ENCODE measurements at places on chromosomes 7 and 10.

GRCh38 chr7:131108212-131108940 is 219.3 kb upstream of the MKLN1 start:
- peak; percentile 24 for DNase-seq

GRCh38 chr7:123125231-123125630 is 74.5 kb downstream of the SLC13A1 start:
- DNase-seq: no peak

- no peak for DNase-seq
Observed at GRCh38 chr7:22726907-22727713, at the start of gene IL6. Gene IL6, plus strand, starts transcription at chr7:22727200. Its CDS starts 63 bp downstream, at chr7:22727263.

DNA sequence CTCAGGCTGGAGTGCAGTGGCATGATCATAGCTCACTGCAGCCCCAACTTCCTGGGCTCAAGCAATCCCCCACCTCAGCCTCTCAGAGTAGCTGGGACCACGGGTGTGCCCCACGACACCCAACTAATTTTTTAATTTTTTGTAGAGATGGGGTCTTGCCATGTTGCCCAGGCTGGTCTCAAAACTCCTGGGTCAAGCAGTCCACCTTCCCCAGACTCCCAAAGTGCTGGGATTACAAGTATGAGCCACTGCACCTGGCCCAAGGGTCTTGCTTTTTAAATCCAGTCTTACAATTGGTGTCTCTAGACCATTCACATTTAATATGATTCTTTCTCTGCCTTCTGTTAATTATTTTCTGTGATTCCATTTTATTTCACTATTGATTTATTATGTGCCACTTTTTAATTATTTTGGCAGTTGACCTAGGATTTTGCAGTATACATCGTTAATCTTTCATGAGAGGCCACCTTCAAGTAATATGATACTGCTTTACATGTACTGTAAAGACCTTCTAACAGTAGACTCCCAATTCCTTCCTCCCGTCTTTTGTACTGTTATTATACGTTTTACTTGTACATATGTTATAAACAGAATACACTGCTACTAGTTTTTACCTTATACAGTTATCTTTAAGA is 18.7 kb downstream of the MMP21 start:
- DNase-seq: no peak

DNA sequence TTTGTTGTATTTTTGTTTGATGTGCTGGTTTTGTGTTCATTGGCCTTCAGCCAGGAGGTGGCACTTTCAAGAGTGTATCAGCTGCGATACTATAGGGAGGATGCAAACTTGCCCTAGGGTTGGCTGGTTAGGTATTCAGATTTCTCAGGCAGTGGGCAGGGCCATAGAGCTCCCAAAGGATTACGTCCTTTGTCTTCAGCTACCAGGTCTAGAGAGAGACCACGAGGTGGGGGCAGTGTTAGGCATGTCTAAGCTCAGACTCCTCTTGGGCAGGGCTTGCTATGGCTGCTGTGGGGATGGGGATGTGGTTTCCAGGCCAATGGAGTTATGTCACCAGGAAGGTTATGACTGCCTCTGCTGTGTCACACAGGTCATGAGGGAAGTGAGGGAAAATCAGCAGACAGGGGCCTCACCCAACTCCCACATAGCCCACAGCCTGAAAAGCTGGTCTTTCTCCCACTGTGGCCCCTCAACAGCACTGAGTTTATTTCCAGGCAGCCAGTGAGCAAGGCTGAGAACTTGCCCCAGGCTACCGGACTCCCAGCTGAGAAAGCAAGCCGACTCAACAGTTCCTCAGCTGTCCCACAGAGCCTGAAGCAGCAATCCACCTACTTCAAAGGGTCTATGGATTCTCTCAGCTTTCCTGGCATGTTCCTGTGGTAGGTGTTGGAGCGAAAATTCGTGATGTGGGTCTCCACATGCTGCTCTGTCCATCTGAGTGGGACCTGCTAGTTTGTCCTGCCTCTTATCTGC is 227.4 kb upstream of the COBL start:
- DNase-seq: no peak

DNA sequence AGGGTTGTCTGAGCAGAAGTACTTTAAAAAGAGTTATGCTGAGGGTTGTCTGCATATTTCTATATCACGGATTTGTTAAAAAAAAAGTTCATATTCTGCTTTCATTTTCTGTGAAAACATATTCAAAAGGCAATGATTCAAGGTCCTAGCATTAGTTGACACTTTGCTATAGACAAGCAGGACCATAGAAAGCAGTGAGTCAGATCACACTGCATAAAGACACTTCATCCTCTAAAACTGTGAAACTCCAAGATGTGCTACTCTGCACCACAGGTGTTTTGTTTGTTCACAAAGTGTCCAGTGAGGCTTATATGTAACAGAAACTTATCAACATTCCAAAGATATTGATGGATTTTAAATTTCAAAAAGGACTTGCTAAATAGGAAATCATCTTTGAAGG is 47.0 kb downstream of the SPAM1 start:
- no peak for DNase-seq

- DNase-seq: no peak
Observed at GRCh38 chr7:41134300-41135255, 568.3 kb downstream of the INHBA start.

DNA sequence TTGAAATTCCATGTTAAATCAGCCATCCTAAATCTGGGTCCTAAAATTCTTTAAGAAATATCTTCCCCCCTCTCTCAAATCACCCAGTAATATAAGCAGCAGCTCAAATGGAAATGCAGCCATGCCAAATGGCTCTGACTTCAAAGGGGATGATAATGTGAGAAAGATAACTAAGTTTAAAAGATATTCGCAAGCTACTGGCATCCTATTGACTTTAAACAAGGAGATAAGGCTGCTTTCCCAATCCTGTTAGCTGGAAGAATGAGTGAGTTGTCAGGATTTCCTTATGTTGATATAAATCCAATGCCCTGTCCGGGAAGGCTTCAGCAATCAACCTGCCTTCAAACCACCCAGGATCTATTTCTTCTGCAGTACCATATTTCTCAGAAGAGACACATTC is 172.0 kb downstream of the FANK1 start:
- no peak for DNase-seq

GRCh38 chr10:27792216-27792615 is 46.6 kb upstream of the MKX start:
- no peak for DNase-seq

- no peak for DNase-seq
Observed at GRCh38 chr10:82742478-82742877, 867.5 kb downstream of the NRG3 start.

DNA sequence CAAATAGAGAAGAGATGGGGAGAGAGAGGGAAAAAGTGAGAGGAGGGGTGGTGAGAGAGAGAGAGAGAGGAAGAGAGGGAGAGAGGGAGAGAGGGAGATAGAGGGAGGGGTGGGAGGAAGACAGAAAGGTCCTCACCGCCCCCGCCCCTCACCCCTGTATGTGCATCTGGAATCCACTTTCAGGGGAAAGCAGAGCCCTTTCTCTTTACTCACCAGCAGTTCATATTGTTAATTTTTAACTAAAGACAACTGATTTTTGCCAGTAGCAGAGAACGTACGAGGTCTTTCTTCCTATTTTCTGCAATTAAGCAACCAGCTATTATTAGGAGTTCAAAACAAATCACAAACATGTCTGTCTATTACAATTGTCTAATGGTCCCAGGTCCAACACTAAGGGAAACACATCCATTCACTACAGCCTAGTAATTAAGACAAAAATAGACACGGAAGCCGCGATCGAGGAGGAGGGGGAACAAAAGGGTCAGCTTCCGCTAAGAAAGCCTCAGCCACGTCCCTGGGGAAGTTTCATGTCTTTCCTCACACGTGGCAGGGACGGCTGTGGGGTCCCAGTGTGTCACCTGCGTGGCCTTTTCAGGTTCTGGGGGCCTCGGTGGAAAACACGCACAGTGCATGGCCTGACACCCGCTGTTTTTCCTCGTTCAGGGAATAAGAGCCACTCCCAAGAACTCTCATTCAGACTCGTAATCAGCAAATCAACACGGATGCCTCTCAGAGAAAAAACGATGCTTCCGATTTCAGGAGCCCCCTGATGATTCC is 572.0 kb downstream of the PTPRN2 start:
- no peak for DNase-seq

DNA sequence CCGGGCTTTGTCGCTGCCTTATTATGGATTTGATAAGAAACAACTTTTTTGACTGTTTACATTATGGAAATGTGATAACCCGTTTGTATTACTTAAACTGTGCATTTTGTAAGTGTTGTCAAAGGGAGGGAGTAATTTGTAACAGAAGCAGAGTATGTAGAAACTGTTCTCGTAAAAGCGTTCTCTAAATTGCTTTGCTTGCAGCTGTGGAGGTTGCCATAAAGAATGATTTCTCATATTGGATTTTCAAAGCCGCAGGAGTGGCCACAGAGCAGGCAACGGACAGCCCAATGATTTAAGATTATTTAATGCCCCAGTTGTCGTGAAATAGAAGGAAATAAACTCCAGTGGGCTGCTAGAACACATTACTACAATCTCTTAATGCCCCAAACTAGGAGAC is 114.0 kb upstream of the INSYN2A start:
- DNase-seq: no peak

DNA sequence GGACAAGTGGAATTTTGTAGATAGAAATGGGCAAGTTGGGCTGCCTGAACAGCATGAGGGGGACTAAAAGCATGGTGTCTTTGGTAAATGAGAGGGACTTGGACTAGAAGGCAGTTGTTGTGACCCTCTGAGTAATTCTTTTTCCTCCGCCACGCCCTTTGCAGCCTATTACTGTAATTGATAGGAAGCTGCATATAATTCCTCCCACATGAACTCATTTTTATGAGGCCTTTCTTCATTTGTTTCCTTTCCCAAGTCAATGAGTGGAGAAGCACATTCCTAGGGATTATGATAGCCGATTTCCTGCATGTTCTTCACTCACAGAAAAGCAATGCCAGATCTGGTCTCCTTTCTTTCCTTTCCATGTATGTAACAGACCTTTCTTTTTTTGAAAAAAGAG is 27.7 kb downstream of the ZSCAN25 start:
- DNase-seq: no peak

DNA sequence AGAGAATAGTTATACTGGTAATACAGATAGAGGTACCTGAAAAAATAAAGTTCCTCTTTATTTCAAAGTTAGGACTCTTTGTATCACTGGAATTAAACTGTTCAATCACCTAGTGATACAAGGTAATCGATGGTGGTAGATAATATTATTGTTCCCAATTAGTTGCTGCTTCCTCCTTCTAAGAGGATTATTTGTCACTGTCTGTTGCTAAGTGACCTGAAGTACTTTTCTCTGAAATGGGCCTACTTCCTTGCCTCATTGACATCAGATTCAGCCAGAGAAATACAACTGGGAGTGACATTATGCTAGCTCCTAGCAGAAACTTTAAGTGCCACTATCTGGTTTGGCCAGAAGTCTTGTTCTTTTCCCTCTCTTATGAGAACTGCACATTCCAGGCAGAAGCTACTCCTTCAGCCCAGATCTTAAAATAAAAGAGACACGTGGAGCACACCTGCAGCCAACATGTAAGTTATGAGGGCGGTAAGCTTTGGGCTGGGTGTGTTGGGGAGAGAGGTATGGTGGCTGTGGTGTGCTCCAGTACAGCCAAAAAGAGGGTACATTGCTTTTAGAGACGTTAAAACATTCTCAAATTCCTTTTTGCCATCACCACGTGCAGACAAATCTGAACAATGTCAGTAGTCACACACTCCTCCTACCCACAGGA is 54.8 kb downstream of the MINDY3 start:
- DNase-seq: no peak

DNA sequence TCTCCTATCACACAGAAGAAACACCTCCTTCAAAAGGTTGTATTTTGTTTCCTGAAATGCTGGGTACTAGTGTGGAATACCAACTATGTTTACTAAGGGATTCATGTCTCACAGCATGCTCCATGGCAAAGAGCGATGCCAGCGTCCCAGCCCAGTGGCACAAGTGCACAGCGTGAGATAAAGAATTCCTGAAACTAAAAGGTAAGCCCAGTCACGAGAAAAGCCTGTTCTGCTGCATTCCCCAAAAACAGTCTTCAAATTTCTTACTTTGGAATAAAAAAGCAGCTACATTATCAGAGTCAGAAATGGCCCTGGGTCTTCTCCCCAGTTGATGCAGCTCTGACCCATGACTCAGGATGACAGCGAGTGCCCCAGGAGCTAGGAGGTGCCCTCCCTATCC is 53.1 kb upstream of the DDC start:
- no peak for DNase-seq
